Hindlimb muscle (tissue), 1 donor: ENCODE measurements at places on chromosomes 7 and 10.

GRCh38 chr10:74055383-74056049 lies 57.6 kb downstream of the VCL start:
- no peak for DNase-seq

DNA sequence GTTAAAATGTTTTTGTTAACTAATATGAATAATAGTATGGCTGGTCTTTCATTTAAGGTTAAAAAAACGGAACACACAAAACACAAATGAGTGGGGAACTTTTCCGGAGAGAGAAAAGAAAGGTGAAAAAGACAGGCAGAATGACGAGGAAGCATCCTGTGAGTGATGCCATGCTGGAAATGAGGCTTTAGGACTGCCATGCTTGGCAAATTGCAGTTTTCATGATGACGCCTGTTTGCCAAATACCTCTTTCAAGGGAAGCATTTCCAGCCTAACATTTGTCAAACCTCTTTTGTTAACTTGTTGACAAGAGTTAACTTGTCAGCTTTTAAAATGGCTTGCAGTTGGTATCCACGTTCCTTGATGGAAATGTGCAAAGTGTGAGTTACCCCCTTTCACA lies 127.5 kb downstream of the RSU1 start:
- no peak for DNase-seq

- DNase-seq, result no peak
These were observed 57.2 kb upstream of the OPALIN start for GRCh38 chr10:96415891-96416554.

DNA sequence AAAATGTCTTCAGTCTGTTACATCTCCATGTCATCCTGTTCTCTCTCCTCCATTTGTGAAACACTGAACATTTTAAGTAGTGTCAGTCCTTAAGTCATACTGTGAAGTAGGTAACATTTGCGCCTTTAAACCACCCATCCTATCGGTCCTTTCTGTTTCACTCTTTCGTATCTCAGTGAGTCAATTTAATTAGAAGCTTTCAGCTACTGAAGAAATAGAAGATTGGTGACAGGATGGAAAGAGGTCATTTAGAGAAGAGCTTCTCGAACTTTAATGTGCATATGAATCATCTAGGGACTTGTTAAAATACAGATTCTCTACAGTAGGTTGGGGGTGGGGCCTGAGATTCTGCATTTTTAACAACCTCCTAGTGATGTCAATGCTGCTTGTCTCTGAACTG lies 113.4 kb downstream of the SRI start:
- no peak for DNase-seq

DNA sequence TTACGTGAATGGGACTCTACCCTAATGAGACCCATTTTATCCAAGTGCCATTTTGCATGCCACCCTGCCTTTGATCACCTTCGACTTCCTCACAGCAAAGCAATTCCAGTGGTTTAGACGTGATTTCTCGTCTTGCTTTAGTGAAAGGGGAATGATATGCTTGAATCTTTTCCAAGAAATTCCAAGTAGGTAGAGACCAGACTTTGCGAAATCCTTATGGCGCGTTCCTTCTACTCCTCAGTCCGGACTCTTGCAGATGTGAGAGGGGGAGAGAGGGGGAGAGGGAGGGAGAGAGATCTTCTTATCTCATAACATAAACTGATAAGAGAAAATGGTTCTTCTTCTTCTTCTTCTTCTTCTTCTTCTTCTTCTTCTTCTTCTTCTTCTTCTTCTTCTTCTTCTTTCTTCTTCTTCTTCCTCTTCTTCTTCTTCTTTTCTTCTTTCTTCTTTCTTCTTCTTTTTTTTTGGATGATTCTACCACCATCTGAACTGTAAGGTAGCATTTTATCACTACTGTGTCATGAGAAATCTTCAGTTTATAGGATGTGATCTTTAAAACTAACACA lies 883 bp downstream of the SPAG6 start:
- no peak for DNase-seq

DNA sequence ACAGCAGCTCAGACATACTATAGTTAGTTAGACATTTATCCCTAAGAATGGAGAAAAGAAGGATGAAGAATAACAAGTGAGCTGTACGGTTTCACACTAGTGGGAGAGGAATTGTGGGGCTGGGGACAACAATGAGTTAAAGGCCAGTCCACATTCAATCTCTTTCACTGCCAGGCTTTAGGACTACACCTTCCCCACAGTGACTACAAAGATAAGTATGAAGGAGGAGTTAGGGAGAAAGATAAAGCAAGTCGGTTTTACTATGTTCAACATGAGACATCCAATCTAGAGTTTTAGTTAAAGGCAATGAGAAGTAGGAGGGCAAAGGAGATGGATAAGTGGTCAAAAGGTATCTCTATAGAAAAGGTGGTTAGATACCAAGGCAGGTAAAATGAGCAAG lies 16.3 kb downstream of the ARHGAP12 start:
- no peak for DNase-seq

- no peak for DNase-seq
These were observed 17.5 kb downstream of the STEAP1B start for GRCh38 chr7:22482503-22482902.

DNA sequence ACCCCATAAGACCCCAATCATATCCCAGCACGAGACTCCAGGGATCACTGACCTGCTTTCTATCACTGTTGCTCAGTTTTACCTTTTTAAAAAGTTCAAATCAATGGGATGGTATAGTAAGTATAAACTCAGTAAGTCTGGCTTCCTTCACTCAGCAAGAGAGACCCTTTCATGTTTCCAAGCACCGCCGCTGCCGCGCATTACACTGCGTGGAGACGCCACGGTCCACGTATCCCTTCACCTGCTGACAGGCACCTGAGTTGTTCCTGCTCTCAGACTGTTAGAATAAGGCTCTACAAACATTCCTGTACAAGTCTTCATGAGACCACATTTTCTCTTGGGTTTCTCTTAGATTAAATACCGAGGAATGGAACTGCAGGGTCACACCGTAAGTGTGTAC lies 28.3 kb downstream of the MAD1L1 start:
- no peak for DNase-seq

DNA sequence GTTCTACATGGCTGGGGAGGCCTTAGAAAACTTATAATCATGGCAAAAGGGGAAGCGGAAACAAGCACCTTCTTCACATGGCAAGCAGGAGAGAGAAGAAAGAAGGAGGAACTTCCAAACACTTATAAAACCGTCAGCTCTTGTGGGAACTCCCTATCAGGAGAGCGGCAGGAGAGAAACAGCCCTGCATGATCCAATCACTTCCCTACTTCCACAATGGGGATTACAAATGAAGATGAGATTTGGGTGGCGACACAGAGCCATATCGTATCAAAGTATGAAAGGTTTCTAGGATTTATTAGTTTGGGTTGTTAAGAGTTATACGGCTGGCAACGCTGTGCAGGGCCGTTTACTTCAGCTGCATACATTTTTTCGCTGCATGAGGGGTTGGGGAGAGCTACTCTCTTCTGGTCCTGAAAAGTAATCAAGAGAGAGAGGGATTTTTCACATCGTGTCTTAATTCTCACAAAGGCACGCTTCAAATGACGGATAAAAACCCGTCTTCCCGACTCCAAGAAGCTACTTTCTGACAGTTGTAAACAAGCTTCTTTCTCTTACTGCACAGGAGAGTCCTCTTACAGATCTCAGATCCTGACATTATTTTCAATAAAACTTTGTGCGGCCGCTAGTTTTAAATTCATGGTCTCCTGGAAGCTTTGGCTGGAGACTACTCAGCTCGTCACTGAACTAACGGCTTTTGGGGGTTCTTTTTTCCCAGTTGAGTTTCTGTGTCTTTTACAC lies 751 bp upstream of the GTPBP10 start:
- peak; percentile 31 for DNase-seq

GRCh38 chr10:42950606-42951485 lies 126.0 kb upstream of the RET start:
- DNase-seq, result no peak

DNA sequence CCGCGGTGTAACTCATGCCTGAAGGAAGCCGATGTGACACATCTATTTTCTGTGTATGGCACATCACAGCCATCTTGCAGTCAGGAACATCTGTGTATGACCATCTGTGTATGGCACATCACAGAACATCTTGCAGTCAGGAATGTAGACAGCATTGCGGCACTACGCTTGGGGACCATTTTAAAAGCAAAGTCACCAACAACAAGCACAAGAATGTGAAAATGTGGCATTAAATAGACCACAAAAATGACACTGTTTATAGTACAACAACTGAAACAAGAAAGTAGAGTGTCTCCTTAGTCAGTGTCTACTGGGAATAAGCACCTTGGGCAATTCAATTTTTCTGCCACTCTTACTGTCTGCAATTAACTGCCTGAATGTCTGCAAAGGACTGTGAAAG lies 124.4 kb downstream of the HGF start:
- DNase-seq, result no peak

DNA sequence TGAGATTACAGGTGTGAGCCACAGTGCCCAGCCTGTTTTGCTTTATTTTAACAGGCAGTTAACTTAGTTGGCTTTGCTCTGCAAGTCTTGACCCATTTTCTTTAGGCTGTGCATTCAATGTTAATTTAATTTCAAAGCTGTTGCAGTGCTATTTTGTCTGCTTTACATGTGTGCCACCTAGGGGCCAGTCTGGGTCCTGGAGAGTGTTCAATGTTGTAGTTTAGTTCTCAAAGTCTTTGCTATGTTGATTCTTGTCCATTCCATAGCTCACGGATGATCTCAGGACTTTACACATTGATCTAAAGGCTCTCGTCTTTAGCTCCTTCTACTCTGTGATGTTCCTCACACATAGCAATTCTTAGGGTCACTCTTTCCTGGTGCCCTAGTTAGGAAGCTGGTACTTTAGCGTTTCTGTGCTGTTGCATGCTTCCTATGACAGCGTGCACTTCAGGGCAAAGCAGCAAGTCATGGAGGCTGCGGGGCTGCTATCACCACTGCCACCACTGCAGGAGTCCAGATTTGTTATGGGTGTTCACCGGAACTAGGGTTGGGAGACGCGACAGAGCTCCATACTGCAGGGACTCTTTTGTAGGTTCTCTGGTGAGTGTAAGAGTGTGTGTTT lies 16.4 kb upstream of the ABCA13 start:
- DNase-seq, result no peak

- no peak for DNase-seq
These were observed 7.2 kb downstream of the PALS2 start for GRCh38 chr7:24580283-24580946.

- DNase-seq, result no peak
These were observed 163.9 kb downstream of the USP6NL start for GRCh38 chr10:11447586-11447985.

DNA sequence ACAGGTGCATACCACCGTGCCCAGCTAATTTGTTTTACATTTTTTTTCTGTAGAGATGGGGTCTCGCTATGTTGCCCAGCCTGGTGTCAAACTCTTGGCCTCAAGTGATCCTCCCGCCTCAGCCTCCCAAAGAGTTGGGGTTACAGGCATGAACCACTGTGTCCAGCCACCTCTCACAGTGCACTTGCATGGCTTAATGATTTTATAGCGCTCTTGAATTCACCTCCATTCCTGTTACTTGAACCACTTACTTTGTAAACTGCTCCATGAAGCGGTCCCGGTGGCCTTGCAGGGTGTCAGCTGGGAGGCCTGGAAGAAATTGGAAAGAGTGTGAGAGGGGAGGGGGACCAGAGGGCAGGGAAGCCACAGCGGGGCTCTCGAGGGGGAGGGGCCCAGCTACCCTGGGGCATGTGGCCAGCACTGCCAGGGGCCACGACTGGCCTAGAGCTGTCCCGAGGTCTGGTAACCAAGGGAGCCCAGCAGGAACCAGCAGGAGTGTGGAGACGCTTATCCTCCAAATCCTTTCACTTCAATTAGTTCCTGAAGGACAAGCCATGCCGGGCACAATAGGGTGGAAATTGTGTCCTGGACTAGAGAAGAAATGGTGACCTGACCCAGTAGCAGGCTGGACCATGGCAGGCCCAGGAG lies 76.0 kb downstream of the SPDYE5 start:
- no peak for DNase-seq

DNA sequence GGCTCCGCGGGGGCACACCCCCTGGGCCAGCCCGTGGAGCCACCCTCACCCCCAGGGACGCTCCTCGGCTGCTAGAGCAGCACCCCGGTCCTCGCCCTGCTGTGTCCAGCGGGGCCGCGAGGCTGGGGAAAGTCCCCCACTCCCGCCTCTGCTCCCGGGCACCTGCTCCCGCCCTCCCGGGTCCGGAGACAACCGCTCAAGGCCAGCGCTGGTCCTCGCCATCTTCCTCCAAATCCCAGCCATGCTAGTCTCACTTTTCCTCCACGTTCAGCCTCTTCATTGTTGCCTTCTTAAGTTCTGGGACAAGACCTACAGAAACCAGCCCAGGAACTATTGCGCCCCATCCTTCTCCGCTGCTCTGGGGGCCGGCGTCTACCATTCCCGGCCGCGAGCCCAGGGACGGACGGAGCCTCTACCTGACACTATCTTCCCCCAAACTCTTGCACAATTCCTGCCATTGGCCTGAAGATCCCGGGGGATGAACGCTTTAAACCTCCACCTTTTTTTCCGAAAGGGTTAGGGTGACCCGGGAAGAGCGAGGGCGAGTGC lies 4.8 kb upstream of the KCP start:
- DNase-seq, result no peak

DNA sequence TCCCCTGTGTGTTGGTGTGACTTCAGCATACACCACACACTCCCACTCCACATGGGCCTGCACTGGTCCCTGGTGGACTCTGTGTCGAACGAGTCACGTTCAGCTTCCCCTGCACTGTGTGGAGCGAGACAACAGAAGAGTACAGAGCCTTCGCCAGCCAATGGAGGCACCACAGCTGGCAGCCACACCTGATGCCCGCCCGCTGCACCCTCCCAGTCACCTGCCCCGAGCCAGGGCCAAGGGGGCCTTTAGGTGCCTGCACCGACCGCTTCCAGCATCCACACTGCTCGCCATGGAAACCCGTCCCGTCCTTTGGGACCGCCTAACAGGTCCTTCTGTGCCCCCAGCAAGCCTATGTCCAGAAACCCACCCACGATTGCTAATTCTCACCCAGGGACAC lies 9.2 kb downstream of the FOXL3 start:
- DNase-seq, result no peak

GRCh38 chr10:84196083-84196482 lies 1.7 kb downstream of the CDHR1 start:
- DNase-seq, result no peak

GRCh38 chr10:85510682-85511081 lies 855.9 kb downstream of the GRID1 start:
- DNase-seq, result no peak

- no peak for DNase-seq
These were observed 59.7 kb downstream of the SVIL start for GRCh38 chr10:29575098-29575455.

GRCh38 chr7:98807068-98808048 lies 62.5 kb downstream of the TMEM130 start:
- DNase-seq, result no peak

GRCh38 chr10:27446091-27446918 lies 57.8 kb upstream of the RAB18 start:
- peak; percentile 21 for DNase-seq

GRCh38 chr7:74372511-74373111 lies 81.1 kb upstream of the GTF2IRD1 start:
- DNase-seq, result peak; percentile 53

- DNase-seq, result peak; percentile 56
These were observed 55.0 kb upstream of the AKR1E2 start for GRCh38 chr10:4770801-4771553.
